HCEC 1CT (cell line): ENCODE measurements at places on chromosomes 1 and 21.

DNA sequence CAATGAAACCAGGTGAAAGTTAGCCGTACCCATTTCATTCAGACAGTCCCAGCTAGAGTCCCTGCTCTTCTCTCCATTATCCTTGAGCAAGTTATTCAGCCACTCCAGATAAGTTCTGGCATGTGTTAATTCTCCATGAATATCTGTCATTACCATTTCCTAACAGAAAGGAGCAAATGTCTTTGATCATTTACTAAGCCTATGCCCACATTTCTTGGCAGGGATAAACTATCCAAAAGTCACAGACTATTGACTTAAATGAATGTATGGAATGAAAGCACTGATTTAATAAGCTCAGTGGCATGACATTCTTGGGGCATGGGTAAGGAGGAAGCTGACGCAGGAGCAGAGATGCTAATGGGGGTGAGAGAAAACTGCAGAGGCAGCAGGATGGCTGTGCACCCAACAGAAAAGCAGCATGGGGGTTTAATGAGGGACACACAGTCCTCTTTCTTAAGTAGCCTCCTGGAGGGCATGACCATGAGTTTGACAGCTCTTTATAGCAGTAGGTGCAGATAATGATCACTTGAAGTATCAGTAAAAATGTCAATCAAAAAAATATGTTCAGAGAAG is 17.6 kb upstream of the DHCR24 start:
- DNase-seq = peak; percentile 74

DNA sequence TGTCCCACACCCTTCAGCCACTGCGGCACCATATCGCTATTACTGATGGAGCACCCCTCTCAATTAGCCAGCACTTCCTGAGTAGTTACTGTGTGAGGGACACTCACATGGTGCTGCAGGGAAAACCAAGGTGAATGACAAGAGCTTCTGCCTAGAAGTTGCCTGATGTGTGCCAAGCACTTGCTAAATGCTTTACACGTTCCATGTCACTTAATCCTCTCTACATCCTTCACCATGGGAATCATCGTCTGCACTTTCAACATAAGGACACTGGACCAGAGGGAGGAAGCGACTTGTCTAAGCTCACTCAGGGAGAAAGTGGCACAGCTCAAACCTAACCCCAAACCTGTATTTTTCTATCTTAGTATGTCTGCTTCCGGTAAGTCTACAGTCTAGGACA is 344.8 kb downstream of the SIPA1L2 start:
- DNase-seq = no peak

DNA sequence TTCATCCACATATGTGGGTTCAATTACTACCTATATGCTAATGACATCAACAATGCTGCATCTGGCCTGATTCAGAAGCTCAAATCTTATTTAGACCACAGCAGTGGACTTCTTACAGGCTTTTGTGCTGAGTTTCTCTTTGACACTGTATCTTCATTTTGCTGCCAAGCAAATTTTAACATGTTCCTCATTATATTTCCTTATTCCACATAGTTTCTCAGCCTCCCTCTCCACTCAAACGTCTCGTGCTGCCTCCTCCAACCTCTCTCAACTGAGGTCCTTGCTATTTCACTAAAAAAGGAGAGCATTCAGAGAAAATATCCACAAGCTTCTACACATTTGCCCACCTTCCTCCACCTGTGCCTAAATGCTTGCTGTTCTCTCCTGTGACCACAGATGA is 6.5 kb downstream of the TDRKH start:
- DNase-seq = no peak

- peak; percentile 75 for DNase-seq
Measured at GRCh38 chr1:201791779-201792173, 37.2 kb upstream of the IPO9 start.

- no peak for DNase-seq
Measured at GRCh38 chr1:111907321-111907720, 82.1 kb downstream of the KCND3 start.

DNA sequence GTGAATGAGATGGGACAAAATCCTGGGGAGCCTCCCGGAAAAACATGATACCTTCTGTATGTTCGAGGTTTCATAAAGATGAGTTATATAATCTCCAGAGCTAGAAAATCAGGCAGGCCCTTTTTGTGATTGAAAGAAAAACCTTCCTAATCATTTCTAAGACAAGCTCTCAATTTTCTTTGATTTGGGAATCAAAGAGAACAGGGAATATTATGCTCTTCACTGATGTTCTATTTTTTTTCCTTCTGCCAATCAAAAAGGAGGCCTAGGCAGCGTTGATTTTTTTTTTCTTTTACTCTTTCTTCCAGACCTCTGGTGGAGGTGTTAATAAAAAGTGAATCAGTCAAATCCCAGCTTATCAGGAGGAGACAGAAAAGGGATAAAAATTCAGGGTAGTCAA is 34.5 kb downstream of the DIRAS3 start:
- DNase-seq = no peak

GRCh38 chr1:55045430-55045829 is 6.1 kb downstream of the PCSK9 start:
- no peak for DNase-seq

DNA sequence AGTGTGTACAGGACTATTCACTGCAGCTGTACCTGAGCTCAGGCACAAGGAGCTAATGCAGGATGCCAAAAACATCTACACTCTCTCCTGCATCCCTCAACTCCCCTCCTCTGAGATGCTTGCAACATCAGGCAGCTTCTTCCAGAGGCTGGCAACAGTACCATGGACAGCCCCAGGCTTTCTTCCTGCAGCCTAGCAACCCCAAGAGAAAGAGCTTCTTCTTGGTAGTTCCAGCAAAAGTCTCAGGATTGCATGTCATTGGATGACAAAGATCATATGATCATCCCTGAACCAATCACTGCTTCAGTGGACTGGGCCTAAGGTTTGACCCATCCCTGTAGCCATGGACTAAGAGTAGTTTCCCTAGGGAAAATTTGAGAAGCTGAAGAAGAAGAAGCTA is 46.7 kb downstream of the CAMK2N1 start:
- DNase-seq = no peak

GRCh38 chr1:10538646-10539355 is 64.1 kb downstream of the PEX14 start:
- no peak for DNase-seq

GRCh38 chr21:32690085-32690484 is 37.7 kb downstream of the SYNJ1 start:
- no peak for DNase-seq

GRCh38 chr1:175683491-175684298 is 59.7 kb downstream of the TNR start:
- no peak for DNase-seq

- DNase-seq = no peak
Measured at GRCh38 chr1:38030596-38031512, 15.7 kb downstream of the POU3F1 start.

GRCh38 chr1:247390116-247390791 is 25.7 kb upstream of the NLRP3 start:
- peak; percentile 23 for DNase-seq

- DNase-seq = no peak
Measured at GRCh38 chr1:192266645-192267044, 50.1 kb upstream of the RGS21 start.

- DNase-seq = peak; percentile 60
Measured at GRCh38 chr1:168121401-168122011, 15.2 kb downstream of the GPR161 start.

- no peak for DNase-seq
Measured at GRCh38 chr1:67194209-67194863, 28.1 kb downstream of the IL23R start.

DNA sequence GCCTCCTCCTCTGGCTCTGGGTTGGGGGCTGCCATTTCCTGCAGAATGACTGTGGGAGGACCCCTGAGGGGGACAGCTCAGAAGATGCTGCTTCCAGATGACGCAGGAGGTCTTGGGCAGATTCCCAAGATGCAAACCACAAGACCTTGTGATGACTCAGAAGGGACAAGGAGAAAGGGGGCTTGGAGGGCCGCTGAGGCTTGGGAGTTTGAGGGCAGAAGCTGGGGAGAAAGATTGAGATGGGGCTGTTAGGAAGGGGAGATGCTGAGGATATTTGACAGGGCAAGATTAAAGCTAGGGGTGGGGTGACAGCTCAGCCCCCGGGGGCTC is 7.5 kb downstream of the PTPRU start:
- no peak for DNase-seq

DNA sequence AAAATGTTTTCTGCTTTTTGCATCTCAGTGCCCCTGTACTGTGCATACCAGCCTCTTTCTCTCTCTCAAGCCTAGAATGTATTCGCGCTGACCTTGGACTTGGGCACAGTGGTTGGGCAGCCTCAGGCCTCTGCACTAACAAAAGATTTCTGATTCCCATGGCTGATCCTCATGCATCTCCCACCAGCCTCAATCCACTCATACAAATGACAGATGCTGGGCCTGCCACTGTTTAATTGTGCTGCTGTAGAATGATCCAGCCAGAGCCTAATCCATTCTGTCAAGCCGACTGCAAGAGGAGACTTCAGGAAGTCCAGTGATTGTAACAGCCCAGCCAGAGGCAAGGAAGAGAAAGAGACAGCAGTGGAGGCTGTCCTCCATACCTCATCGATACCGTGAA is 180.8 kb downstream of the ASTN1 start:
- no peak for DNase-seq

DNA sequence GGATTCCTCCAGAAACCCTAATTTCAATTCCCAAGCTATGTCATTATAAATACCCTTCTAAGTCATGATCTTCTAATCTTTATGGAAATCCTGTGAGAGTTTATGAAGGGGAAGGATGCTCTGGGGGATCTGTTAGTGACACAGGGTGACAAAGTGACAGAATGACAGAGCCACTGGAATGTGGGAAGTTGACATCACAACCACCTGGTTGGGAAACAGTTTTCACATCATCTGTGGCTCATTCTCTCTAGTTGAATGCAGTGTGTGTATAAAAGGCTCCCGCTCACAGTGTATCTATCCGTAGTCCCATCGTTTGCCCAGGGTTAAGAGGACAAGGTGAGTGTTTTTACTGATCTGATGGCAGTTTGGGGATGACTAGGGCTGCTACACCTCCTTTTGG is at the start of gene LCE7A:
LCE7A (plus strand) TSS at position 301 of the 400 bp plus-strand sequence. CDS start 702 bp downstream, outside the sequence.
- DNase-seq = no peak

DNA sequence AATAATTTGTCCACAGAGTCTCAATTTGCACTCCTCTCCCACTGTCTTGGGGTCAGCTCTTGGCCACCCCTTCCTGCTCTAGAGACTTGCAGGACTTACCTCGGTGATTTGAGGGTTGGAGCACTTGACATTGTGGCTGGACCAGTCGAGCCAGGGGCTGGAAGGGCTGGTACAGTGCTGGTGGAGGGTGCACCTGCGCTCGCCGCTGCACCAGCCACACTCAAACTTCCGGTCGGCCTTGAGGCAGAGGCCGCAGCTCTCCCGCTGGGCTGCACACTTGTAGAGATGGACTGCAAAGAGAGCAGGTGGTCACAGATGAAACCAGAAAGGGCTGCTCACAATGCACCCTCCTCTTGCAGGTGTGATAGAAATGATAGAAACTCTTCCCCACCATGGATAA is 165.0 kb downstream of the PLXNA2 start:
- DNase-seq = no peak

- no peak for DNase-seq
Measured at GRCh38 chr1:198889749-198890148, 250.9 kb downstream of the PTPRC start.

GRCh38 chr21:40658311-40658710 is 188.6 kb downstream of the DSCAM start:
- no peak for DNase-seq

GRCh38 chr1:74713849-74714248 is 19.0 kb downstream of the CRYZ start:
- DNase-seq = no peak

- peak; percentile 9 for DNase-seq
Measured at GRCh38 chr1:244654108-244655038, 1.4 kb downstream of the DESI2 start.

DNA sequence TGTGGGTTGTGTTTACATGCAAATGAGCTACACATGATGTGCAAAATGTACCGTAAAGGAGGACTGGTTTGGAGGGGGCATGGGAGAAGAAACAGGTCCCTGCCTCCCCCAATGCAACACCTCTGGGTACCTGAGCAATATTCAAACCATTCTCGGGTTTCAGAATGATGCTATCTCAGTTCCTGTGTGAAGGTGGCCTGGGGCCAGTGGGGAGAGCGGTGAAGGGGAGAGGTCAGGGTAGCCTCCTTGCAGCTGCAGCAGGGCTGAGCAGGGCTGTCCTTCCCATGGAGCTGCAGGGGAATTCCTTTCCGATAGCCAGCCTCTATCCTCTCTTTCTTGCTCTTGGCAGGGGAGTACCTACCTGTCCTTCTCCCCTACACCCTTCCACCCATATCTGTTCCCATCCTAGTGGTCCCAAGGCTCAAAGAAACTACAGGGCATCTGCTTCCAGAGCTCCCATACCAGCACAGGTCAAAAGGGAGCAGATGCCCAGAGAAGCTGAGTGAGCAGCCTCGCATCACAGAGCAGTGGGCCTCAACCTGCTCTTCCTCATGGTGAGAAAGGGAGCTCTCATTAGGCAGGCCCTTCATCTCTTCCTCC is 11.9 kb downstream of the MEF2D start:
- DNase-seq = no peak

GRCh38 chr21:29481081-29481480 is 182.4 kb downstream of the BACH1 start:
- DNase-seq = peak; percentile 7

GRCh38 chr1:18932879-18933278 is 23.6 kb downstream of the IFFO2 start:
- DNase-seq = no peak

GRCh38 chr1:30962609-30963508 is 54.3 kb upstream of the SDC3 start:
- no peak for DNase-seq

GRCh38 chr1:244381878-244382565 is 69.7 kb downstream of the ADSS2 start:
- peak; percentile 78 for DNase-seq

DNA sequence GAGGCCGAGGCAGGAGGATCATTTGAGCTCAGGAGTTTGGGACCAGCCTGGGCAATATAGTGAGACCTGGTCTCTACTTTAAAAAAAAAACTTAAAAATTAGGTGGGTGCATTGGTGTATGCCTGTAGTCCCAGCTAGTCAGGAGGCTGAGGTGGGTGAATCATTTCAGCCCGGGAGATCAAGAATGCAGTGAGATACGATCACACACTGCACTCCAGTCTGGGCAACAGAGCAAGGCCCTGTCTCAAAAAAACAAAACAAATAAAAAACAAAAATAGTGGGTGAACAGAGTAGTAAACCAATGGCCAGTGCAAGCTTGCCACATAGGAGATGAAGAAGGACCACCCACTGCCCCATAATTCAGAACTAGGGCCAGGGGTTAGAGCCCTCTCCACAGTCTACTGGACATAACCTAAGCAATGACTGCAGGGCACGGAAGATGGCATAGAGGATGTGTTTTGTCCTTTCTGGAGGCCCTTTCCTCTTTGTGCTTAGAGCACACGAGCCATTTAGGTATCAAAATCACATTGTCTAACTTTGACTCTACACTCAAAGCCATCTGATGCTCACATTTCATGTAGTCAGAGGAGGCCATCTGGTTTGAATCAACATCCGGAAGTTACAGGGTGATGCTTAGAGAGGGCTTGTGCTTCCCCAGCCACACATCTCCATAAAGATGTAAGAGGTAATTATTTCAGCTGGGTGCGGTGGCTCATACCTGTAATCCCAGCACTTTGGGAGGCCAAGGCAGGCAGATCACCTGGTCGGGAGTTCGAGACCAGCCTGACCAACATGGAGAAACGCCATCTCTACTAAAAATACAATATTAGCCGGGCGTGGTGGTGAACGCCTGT is 12.6 kb downstream of the CD2 start:
- peak; percentile 11 for DNase-seq
